ENCODE measurements at places on chromosomes 13 and 19.

DNA sequence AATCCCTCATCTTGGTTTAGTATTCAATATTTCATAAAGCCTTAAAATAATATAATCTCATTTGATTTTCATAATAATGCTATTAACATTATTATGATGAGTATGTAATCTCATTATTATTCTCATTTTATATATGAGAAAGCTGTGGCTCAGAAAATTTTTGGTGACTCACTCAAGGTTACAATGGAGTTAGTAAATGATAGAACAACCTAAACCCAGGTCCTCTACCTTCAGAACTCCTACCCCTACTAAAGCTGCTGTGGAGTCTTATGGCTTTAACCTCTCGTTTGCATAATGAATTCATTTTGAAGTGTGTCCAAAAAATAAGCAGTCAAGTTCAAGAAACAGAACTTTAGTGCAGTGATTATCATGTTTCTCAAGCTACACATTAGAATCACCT is 226.3 kb downstream of the TBC1D4 start:
- DNase-seq, result no peak

DNA sequence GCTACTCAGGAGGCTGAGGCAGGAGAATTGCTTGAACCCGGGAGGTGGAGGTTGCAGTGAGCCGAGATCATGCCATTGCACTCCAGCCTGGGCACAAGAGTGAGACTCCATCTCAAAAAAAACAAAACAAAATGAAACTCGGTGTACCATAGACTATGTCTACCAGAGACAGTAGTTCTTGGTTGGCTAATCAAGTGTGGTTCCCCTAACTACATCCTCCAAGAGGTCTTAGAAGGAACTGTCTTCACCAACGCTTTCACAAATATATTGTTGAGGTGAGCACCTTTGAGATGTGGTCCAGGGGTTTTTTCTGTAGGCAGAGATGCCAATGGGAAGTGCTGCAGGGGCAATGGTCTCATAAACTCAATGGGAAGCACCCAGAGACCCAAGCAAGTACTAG is 48.0 kb downstream of the RFC3 start:
- no peak for DNase-seq

DNA sequence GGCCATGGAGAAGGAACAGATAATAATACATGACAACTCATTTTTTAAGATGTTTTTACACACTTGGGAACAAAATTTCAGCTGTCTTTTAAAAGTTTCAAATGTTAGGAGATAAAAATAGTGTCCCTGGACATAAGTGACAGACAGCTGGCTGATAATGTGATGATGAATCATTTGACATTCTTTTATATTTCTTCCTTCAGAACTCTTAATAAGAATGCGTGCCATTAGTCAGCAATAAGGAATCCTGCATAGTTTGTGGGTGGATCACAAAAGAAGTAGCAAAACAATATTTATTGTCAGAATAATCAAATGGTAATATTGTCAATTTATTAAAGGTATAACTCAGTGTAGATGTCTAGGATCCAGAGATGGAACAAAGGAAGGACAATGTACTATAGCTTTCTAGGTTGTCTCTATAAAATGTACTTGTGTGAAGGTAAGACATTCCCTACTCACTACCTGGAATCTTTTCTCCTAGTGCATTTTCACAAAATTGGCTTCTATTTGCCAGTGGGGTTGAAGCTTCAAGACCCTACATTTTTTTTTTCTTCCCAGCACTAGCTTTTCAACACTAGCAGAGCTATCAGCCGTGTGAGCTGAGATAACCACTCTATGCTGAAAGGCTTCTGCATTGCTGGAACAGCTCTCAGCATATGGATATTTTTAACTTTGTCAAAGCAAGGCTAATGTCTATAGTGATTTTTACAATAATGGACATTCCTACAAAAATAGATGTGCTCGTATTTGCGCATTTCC is 175.6 kb upstream of the SLITRK6 start:
- DNase-seq, result no peak

- DNase-seq, result no peak
Observed at GRCh38 chr19:13963603-13964105, 11.3 kb downstream of the DCAF15 start.

DNA sequence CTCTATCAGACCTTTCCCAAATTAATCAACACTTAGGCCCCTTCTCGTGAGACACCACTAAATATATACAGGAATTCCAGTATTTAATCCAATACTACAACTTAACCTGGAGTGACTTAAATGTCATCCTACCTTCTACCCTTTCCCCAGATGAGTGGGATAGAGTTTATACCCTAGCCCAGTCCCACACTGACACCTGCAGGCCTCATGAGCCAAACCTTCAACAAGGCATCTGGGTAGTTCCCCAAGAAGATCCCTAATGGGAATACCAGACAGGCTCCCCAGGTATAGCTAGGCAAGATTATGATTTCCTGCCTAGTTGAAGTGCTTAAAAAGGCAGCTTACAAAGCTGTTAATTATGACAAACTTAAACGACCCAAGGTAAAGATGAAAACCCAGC is 15.9 kb downstream of the ZNF83 start:
- DNase-seq, result no peak

DNA sequence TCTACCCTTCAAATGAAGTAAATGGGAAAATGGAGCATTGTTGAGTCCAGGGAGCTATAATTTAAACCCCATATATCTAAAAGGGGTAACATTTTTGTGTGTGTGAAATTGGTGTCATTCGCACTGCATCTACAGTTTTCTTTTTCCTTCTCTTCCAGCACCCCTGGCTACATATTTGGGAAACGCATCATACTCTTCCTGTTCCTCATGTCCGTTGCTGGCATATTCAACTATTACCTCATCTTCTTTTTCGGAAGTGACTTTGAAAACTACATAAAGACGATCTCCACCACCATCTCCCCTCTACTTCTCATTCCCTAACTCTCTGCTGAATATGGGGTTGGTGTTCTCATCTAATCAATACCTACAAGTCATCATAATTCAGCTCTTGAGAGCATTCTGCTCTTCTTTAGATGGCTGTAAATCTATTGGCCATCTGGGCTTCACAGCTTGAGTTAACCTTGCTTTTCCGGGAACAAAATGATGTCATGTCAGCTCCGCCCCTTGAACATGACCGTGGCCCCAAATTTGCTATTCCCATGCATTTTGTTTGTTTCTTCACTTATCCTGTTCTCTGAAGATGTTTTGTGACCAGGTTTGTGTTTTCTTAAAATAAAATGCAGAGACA is 28.6 kb downstream of the ALOX5AP start:
- DNase-seq, result no peak

- no peak for DNase-seq
Observed at GRCh38 chr13:22189176-22190048, 518.5 kb downstream of the FGF9 start.

GRCh38 chr19:10651851-10652250 is 2.3 kb upstream of the ILF3 start:
- no peak for DNase-seq

GRCh38 chr13:95098916-95099315 is 202.3 kb downstream of the ABCC4 start:
- no peak for DNase-seq

- no peak for DNase-seq
Observed at GRCh38 chr19:29098863-29099481, 114.0 kb downstream of the UQCRFS1 start.

DNA sequence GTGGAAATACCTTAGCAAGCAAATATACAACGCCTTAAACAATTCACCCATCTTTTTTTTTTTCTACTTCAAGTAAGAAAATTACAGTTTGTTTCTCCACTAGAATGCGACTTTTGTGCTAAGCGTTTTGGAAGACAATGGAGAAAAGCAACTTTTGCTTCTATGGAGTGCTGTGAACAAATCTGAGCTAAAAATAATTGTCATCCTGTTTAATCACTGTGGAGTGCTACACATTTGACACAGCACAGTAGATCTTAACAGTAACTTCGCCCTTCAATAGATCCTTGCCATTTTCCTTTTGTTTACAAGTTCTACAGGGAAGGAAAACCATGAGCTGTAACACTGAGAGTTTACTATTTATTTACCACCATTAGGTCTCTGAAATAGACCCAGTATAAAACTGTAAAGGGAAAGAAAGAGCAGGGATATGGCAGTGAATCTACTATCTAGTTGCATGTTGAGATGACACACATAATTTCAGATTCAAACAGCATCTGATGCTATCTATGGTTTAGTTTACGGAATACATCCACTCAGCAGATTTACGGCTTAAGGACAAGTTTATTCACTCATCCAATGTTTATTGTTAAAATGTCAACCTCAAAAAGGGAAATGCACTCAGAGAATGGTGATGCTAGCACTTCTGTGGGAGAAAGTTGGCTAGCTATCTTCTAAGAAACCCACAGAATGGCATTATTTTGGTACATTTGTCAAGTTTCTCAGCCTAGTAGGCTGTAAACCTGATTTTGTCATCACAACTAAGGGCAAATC is 175.3 kb downstream of the VWA8 start:
- DNase-seq, result no peak

GRCh38 chr13:67224148-67224846 is 5.8 kb downstream of the PCDH9 start:
- peak; percentile 83 for DNase-seq

DNA sequence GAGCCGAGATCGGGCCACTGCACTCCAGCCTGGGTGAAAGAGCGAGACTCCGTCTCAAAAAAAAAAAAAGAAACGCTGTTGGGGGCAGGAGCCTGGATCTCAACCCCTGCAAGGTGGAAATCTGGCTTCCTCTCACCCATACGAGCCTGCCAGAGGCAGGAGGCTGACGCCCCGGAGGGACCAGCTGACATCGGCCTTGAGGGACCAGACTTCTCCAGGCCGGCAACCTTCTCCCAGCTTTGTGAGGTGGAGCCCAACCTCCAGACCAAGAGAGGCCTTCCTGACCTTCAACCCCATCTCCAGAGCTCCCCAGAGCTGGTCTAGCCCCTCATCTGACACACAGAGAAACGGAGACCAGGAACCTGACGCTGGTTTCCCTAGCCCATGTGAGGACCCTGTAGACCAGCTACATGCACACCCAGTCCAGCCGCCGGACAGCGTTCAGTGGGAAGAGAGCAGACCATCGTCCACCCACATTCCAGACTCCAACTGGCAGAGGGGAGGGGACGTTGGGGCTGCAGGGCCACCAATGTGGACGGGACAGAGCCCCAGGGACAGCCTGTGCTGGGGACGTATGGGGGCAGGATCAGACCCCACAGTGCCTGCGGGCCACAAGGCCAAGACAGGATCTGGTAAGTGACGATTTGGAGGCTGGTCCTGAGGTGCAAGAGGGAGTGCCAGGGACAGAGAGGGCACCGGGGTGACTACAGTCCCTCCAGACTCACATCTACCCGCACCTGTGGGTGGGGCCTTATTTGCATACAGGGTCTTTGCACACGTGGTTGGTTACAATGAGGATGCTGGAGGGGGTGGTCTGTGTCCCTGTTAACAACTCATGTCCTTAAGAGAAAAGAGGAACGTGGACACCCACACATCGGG is 11.4 kb downstream of the SBNO2 start:
- no peak for DNase-seq

DNA sequence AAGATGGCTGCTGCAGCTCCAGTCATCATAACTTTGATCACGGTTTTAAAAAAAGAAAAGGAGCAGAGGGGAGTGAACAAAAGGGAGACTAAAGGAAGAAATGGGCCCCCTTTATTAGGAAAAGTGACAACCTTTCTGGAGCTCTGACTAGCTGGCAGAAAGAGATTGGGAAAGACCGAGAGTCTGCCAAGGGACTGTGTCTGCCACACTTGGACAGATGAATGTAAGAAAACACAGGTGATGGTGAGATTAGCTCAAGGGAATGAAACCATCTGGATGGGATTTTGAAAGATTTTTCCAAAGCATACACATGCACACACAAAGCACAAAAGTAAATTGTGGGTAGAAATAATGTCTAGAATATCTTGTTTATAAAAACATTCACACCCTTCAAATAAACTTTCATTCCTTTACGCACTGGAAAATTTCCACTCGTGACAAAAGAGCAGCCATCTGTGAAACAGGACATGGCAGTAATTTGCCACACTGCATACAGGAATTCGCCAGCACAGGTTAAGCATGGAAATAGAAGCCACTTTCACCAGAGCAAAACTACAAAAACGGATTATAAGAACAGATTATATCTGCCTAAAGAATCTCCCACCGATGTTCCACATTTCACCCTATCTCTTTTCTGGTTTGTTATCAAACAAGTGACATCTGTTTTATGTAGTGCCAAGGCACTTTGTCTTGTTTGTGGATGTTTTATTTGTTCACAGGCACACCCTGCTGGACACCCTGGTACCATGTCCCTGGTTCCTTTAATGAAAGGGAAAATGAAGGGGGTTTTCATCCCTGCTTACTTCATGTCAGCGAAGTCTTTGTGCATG is 819.5 kb downstream of the DIAPH3 start:
- DNase-seq, result peak; percentile 4
